ENCODE measurements at places on chromosomes 11 and 22. TPM values are rescaled to one million over a fixed set of nuclear protein-coding genes. Genes with fewer than 3 reads are reported as not detected.

DNA sequence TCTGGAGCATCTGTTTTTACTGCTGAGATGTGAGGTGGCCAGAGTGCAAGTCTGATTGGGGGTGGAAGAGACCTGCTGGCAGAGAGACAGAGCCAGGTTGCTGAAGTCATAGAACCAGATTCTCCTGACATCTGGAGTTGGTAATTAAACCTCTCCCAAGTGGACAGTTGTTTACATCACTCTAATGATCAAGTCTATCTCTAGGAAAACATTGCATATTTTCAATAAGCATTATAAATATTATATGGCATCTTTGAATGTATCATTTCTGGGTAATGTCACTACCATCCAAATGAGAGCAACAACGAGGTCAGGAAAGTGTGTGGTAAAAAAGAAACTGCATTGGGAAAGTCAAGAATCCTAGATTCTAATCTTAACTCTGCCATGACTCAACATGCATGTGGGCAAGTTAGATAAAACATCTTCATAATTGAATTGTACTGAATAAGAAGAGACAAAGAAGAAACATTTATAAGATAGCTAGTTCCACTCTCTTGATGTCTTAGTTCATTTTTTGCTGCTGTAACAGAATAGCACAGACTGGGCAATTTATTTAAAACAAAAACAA, 351.2 kb upstream of the API5 start:
- DNase-seq = no peak

GRCh38 chr11:35414311-35414710, 5.0 kb downstream of the SLC1A2 start:
- DNase-seq = no peak

- DNase-seq = no peak
These were observed 201.2 kb upstream of the E2F8 start for GRCh38 chr11:19441752-19442553.

DNA sequence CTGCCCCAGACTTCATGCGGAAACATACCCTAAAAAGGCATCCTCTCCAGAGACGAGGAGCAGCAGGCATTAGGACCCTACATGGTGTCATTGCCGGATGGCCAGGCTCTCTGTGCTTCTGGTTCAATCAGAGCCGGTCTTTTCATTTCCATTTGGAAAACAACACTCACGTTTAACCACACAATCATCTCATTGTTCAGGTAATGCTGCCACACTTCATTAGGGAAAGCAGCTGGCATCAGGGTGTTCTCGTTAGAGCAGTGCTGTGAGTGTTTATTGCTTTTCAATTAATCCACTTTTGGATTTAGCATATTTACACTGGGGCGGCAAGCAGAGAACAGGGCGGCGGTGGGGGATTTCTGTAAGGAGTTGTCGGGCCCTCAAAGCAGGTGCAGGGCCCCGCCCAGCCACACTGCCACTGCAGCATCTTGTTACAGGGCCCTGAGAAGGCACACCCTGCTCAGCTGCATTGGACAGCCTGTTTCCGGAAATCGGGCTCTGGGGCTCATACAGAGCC, 338.6 kb downstream of the SHANK2 start:
- DNase-seq = peak; percentile 71

ALX4 gene
- total RNA-seq = not detected
